CD4-positive, alpha-beta T cell treated with Interleukin-15 for 4 hours (primary cell): ENCODE measurements at places on chromosomes 12 and 14.

DNA sequence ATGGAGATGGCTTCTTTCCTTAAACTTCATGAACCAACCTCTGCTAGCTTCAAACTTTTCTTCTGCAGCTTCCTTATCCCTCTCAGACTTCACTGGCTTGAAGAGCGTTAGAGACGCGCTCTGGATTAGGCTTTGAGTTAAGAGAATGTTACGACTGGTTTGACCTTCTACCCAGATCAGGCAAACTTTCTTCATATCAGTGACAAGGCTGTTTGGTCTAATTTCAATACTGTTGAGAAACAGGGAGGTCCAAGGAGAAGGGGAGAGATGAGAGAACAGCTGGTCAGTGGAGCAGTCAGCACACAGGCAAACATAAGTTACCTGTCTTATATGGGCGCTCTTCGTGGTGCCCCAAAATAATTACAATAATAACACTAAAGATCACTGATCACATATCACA, 14.9 kb downstream of the SCAF11 start:
- no peak for DNase-seq

DNA sequence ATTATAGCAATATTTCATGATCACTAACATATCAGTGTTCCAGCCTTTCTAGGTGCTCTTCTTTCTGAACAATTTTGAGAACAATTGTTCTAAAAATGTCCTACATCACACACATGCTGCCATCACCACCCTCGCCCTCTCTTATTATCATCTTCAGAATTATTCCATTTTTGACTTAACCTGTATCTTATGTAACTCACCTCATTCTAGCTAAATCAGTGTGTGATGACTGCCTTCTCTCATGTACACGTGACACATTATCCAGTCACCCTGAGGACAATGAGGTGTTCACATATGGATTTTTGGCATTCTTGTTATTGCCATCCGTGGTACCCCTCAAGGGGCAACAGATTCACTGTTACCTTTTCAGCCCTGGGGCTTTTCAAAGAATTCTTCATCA, 87.3 kb downstream of the RFX4 start:
- DNase-seq, result no peak

- DNase-seq, result no peak
Observed at GRCh38 chr12:100221523-100221922, 20.9 kb downstream of the ACTR6 start.

DNA sequence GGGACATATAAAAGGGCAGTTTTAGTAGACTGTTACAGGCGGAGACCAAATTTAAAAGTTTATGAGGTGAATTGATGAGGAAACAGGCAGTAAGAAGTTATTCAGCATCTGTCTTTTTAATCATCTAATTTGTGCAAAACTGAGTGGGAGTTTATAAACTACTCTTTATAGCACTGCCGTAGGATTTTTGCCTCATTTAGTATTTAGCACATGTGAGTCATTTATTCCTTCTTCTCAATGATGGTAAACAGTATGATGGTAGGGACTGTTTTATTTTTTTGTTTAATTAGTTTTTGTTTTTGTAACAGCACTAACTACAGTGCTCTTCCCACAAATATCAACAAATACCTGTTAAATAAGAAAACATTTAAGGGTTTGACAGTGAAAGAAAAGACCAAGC, 20.6 kb downstream of the TOGARAM1 start:
- no peak for DNase-seq

DNA sequence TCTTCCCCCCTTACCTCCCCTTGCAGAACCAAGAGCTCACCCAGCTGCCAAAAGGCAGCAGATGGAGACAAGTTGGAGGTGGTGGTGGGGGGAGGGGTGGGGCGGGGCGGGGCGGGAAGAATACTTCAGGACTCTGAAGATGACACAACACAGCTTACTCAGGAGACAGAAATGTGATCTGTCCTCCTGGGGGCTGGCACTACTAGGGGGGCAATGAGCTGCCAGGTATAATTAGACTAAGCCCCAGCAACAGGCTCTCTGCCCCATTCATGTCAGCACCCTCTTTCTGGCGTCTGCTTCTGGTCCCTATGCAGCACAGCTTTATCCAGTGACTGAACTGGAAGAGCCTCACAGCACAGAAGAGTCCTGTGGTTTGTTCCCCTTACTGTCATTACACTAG, 407.0 kb downstream of the MED13L start:
- no peak for DNase-seq

- DNase-seq, result no peak
Observed at GRCh38 chr12:132450418-132451171, 39.4 kb upstream of the FBRSL1 start.

DNA sequence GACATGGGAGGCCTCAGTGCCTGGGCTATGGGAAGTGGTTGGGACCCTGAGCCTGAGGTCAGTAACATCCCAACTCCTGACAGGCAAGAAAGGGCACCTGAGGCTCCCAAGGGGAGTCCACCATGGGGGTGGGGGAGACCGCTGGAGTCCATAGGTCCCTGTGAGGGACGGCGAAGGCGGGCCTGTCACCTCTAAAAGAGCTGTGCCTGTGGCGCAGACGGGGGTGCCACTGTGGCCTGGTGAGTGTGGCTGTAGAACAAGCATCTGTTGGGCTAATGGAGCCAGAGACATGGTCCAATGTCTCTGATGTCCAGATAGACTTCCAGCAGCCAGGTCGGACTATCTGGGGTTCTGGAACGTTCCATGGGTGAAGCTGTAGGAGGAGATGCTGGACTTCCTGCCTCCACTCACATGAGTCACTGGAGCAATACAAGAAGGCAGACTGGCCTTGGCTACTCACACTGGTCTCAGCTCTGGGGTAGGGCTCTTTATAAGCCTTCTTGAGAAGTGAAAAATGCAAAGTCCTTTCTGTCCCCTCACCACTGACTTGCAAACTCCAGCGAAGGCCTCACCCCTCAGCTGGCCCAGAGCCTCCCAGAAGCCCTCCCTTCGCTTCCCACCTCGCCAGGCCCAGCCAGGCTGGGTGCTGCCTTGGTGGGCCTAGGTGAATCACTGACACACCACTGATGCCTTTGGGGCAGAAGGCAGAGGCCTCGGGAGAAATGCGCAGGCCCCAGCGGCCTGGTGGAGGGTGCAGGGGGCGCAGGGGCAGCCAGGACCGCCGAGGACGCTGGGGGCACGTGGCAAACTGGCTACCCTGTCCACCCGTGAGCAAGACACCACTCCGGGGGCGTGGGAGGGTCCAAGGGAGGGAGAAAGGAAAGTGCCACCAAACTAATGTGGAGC, 1.1 kb upstream of the TRAF3 start:
- no peak for DNase-seq
